Aorta (tissue), 5 donors: ENCODE measurements at places on chromosomes 6 and 20. TPM values are rescaled to one million over a fixed set of nuclear protein-coding genes. Genes with fewer than 3 reads are reported as not detected.

DNA sequence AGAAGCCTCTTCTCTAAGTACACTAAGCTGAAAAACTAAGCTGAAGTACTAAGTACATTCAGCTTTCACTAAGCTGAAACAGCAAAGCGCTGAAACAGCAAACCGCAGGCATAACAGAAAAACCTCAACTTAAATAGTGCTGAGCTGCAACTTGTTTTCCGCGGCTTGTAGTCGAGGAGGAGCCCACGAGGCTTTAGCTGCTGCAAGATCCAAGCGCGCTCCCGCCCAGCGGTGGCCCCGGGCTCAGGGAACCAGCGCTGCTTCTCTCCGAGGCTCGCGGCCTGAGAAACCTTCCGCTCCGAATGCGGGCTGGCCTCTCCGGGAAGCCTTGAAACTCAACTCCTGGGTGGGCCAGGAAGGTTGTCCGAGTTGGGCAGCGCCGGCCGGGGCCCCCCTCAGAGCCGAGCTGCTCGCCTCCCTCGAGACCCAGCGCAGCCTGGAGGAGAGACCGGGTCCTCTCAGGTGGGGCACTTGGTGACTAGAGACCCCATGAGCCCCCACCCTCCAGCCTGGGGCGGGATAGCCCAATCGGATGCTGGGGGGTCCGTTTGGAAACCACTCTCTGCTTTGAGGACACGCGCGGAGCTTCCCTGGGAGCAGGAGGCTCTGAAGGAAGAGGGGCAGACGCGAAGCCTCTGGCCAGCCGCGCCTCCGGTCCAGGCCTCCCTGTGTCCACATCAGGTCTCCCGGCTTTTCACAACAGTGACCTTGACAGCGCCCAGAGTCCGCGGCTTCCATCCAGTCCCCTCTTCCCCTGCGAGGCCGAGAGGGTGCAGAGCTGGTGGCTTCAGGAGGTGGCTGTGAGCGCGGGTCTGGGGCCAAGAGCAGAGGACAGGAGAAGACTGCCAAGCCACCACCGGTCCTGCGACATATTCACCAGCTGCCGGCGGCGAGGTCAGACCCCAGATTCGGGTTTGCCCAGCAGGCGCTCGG is 38.1 kb upstream of the HLA-E start:
- no peaks in the 10 kb centered on the region for H3K36me3 ChIP-seq
- H3K4me1 ChIP-seq, result no peaks in the 10 kb centered on the region
- H3K27ac ChIP-seq, result no peak overlapping the region
- no peaks in the 10 kb centered on the region for H3K27me3 ChIP-seq

The CCN6 gene
- total RNA-seq, result not detected

DNA sequence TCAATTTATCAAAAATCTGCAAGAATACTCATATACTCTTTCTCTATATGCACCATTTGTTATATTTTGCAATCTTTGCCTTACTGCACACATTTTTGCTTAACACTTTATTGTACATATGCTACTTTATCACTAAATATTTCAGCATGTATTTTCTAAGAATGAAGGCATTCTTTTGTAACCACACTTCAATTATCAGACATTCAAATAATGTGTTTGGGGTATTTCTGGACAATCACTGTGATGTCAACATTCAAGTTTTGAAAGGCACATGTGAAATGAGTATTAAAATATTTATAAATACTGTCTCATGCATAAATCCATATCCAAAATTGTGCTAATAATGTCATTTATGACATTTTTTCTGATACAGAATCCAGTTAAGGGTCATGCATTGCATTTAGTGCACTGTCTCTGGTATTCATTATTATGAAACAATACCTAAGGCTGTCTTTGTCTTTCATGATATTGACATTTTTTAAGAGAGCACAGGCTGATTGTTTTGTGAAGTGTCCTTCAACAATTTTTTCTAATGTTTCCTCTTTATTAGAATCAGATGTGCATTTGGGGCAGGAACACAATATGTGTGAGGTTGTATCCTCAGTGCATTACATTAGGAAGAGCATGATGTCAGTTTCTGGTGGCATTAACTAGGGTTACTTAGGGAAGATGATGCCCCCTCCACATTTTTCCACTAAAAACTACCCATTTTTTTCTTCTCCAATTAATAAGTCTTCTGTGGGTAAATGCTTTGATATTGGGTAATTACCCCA is 105.7 kb downstream of the MTFR2 start:
- H3K27me3 ChIP-seq, result no peaks in the 10 kb centered on the region
- no peak overlapping the region for H3K4me3 ChIP-seq
- H3K4me1 ChIP-seq, result no peaks in the 10 kb centered on the region
- DNase-seq, result no peak
- H3K27ac ChIP-seq, result no peak overlapping the region
- no peaks in the 10 kb centered on the region for H3K36me3 ChIP-seq

DNA sequence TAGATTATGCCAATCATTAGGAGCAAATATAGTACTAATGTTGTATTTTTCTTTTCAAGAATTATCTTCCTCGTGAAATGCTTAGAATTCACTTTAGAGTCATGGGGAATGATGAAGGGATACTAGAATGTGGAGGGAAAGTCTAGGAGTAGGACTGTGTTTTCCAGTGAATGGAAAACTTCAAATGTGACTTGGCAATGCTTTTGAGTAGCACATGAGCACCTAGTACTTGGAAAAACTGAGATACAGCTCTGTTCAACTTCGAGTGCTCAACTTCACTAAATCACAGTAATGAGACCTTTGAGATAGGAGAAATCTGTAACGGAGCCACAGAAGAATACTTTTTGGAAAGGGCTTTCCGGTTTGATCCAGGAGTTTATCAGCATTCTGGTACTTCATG is 272.9 kb downstream of the ZFAND3 start:
- H3K36me3 ChIP-seq, result no peaks in the 10 kb centered on the region
- no peak overlapping the region for H3K4me3 ChIP-seq
- peaks cover 3% of the 10 kb centered on the region for H3K4me1 ChIP-seq
- no peak overlapping the region for H3K27ac ChIP-seq
- H3K27me3 ChIP-seq, result no peaks in the 10 kb centered on the region
- no peak for DNase-seq

- no peak for DNase-seq
- H3K36me3 ChIP-seq, result no peaks in the 10 kb centered on the region
- H3K4me1 ChIP-seq, result no peaks in the 10 kb centered on the region
- no peaks in the 10 kb centered on the region for H3K27me3 ChIP-seq
- no peak overlapping the region for H3K4me3 ChIP-seq
Observed at GRCh38 chr6:104908031-104908887, 48.5 kb upstream of the HACE1 start.

DNA sequence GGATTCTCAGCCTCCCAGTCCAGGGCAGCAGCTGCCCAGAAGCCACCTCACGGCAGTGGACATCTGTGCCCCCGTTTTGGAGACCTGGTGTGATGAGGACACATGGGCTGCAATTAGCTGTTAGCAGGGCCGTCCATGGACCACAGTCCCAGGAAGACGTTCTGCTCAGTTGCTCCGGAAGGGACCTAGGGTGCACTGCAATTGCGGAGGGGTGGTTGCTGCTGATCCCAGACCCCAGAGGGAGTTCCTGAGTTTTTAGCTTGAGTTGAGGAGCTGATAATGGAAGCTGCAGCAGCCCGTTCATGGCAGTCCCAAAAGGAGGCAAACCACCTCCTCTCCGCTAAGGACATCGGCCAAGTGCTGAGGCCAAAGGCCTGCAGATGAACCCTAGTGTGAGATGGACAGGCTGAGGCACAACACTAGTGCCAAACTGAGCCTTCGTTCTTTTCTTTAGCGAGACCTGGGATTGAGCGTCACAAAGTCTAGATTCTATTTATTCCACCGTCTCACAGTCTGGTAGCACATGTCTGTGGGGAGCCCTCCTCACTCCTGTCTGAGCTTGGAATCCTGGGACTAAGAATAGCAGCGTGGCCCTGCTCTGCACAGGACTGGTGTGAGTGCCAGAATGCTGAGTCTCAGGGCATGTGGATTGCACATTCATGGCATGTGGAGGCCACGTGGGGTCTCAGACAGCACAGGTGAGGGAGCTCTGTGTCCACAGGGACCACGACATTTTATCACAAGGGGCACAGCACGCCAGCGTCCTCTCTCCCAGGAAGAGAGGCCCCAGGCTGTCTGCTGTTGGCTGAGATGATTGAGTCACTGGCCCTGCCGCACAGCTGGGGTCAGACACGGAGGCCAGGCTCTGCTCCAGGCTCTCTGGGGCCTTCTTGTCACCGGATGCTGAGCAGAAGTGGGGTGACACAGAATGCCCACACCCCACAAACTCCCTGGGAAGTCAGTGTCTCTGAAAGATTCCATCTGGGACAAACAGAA is 113.4 kb downstream of the PSMB1 start:
- H3K27me3 ChIP-seq, result no peaks in the 10 kb centered on the region
- H3K27ac ChIP-seq, result no peak overlapping the region
- DNase-seq, result no peak
- no peaks in the 10 kb centered on the region for H3K36me3 ChIP-seq

The FHL5 gene
- total RNA-seq, result 413 TPM

DNA sequence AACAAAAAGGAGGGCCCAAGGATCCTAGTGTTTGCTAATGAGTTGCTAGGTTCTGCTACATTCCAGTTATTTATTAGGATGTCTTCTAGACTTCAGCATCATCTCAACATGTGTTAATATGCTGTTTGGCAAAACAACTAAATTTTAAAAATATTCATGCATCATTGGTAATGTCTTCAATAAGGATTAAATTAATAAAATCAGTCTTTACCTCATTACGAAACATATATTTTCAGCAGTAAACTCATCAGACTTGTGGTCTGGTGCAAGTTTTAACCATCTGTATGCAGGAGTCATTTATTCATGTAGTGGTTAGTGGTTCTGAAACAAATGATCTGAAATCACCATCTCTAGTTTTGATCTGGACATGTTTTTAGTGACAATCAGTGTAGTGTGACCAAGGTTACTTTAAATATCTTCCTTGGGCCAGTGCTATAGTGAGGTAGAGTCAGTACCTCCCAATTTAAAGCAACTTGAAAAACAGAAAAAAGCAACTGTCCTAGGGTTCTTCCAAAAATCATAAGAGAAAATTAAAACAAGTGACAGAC is 85.0 kb upstream of the KCNK16 start:
- H3K36me3 ChIP-seq, result no peaks in the 10 kb centered on the region
- no peaks in the 10 kb centered on the region for H3K27me3 ChIP-seq
- H3K4me1 ChIP-seq, result no peaks in the 10 kb centered on the region

The NSFL1C gene
- total RNA-seq, result 71.3 TPM

DNA sequence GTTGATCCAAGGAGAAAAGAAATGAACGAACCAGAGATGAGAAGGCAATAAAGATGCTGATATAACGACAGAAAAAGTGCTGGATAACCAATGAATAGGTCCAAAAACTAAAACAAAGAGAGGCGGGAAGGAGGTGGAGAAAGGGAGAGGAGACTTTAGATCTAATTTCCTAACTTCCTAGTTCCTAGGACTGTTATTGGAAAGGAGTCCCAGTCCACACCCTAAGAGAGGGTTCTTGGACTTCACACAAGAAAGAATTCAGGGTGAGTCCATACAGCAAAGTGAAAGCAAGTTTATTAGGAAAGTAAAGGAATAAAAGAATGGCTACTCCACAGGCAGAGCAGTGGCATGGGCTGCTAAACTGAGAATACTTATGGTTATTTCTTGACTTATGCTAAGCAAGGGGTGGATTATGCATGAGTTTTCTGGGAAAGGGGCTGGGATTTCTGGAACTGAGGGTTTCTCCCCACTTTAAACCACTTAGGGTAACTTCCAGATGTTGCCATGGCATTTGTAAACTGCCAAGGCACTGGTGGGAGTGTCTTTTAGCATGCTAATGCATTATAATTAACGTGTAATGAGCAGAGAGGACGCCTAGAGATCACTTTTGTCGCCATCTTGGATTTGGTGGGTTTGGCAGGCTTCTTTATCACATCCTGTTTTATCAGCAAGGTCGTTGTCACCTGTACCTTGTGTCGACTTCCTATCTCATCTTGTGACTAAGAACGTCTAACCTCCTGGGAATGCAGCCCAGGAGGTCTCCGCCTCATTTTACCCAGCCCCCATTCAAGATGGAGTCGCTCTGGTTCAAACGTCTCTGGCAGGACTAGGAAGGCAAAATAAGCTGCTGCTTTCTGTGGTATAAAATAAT is 60.9 kb upstream of the RBM24 start:
- no peaks in the 10 kb centered on the region for H3K36me3 ChIP-seq
- DNase-seq, result no peak
- H3K27ac ChIP-seq, result no peak overlapping the region
- no peaks in the 10 kb centered on the region for H3K4me1 ChIP-seq
- H3K27me3 ChIP-seq, result no peaks in the 10 kb centered on the region

The HLA-DQA1 gene
- 27.0 TPM for total RNA-seq

DNA sequence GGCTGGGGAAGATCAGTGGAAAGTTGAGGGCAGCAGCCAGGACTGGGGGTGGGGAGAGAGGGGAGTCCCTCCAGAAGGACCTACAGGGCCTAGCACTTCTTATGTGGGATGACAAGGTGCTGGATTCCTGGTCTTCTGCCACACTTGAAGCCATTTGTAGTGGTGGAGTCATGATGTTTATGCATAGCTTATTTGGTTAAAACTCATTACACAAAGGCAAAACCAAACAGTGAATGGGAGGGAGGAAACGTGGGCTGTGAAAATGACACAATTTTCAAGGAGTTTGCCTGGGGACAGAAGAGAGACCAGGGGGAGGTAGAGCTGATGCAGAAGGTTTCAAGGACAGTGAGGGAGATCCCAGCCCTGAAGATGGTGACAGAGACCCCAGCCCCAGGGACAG is 50.8 kb downstream of the DACT2 start:
- no peak overlapping the region for H3K27ac ChIP-seq
- no peaks in the 10 kb centered on the region for H3K36me3 ChIP-seq
- H3K4me3 ChIP-seq, result no peak overlapping the region

DNA sequence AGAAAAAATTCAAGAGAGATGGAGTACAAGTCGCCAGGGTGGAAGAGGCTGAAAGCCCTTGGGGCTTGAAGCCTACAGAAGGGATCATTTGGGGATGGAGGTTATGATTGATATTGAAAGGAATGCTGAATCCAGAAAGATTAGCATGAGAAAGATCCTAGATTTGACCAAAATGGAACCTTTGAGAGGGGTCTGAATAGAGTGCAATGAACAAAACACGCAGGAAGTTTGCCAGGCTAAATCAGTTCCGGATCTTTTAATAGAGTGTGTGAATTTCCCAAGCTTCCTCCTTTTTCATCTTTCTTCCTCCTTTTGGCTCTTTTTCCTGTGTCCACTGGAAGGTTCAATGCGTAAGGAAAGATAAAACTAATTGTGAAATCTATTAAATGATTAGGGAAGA is 15.3 kb downstream of the IPCEF1 start:
- H3K36me3 ChIP-seq, result no peaks in the 10 kb centered on the region
- no peaks in the 10 kb centered on the region for H3K27me3 ChIP-seq
- DNase-seq, result no peak
- no peak overlapping the region for H3K4me3 ChIP-seq
- H3K4me1 ChIP-seq, result no peaks in the 10 kb centered on the region
- H3K27ac ChIP-seq, result no peak overlapping the region

- peak overlapping the region; percentile 0 for H3K4me3 ChIP-seq
- H3K4me1 ChIP-seq, result no peaks in the 10 kb centered on the region
- no peaks in the 10 kb centered on the region for H3K36me3 ChIP-seq
- no peak for DNase-seq
- H3K27ac ChIP-seq, result no peak overlapping the region
Observed at GRCh38 chr6:44073612-44074438, 53.4 kb downstream of the MRPL14 start.
